Stomach (tissue), 19 donors: ENCODE measurements at places on chromosomes 11 and 22. TPM values are rescaled to one million over a fixed set of nuclear protein-coding genes. Genes with fewer than 3 reads are reported as not detected.

DNA sequence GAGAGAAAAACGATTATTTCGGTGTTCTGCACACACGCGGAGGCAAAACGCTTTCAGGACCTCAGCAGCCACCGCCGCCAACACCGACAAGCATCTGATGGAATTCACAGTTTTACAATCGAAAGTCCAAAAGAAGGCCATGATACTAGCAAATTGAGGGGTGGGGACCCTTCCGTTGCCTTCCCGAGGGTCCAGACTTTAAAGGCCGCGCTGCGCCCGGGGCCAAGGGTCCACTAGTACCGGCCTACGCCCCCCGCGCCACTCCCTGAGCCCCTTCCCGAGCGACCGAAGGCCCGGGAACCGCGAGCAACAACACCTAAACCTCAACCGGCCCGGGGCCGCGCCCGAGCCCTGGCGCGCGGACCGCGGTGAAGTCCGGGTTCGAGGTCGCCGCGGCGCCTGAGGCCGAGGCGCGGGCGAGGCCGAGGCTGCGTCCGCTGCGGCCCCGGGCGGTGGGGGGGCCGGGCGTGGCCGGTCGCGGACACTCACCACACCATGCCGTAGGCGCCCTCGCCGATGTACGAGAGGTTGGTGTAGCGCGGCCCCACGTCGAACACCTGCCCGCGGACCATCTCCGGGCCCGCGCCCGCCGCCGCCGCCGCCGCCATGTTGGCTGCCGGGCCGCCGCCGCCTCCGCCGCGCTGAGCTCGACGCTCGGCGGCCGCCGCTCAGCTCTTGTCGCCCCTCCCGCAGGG lies 465 bp downstream of the MAPK1 start:
- DNase-seq = peak; percentile 29

GRCh38 chr11:120068114-120068573 lies 69.8 kb downstream of the TRIM29 start:
- no peak for DNase-seq

GRCh38 chr11:19808076-19808911 lies 95.7 kb downstream of the NAV2 start:
- no peak for DNase-seq

- DNase-seq = no peak
These were observed 33.0 kb upstream of the NUP160 start for GRCh38 chr11:47881145-47881544.

DNA sequence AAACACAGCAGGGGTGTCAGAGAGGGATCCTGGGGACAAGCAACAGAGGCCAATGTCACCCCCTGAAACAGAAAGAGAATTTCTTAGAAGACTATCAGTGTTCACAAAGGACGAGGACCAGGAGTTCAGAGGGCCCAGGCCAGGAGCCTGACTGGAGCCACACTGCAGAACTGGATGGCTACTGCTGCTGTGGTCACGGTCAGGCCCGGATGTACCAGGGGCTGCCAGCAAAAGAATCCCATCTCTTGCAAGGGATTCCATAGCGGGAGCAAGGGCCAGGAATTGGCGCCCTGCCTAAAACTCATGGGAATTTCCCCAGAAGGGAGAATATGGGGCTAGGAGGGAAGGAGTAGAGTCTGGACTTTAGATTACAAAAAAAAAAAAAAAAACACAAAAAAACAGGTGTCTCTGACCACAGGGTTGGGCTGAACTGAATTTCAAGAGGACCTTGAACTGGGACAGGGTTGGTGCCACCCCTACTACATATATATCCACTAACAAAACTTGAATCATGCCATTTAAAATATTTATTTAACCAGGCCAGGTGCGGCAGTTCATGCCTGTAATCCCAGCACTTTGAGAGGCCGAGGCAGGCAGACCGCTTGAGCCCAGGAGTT lies 15.7 kb upstream of the KCTD14 start:
- peak; percentile 69 for DNase-seq

- peak; percentile 44 for DNase-seq
These were observed 30.8 kb downstream of the BLID start for GRCh38 chr11:122085264-122085663.

GRCh38 chr11:114160894-114161293 lies 101.4 kb downstream of the ZBTB16 start:
- DNase-seq = no peak

DNA sequence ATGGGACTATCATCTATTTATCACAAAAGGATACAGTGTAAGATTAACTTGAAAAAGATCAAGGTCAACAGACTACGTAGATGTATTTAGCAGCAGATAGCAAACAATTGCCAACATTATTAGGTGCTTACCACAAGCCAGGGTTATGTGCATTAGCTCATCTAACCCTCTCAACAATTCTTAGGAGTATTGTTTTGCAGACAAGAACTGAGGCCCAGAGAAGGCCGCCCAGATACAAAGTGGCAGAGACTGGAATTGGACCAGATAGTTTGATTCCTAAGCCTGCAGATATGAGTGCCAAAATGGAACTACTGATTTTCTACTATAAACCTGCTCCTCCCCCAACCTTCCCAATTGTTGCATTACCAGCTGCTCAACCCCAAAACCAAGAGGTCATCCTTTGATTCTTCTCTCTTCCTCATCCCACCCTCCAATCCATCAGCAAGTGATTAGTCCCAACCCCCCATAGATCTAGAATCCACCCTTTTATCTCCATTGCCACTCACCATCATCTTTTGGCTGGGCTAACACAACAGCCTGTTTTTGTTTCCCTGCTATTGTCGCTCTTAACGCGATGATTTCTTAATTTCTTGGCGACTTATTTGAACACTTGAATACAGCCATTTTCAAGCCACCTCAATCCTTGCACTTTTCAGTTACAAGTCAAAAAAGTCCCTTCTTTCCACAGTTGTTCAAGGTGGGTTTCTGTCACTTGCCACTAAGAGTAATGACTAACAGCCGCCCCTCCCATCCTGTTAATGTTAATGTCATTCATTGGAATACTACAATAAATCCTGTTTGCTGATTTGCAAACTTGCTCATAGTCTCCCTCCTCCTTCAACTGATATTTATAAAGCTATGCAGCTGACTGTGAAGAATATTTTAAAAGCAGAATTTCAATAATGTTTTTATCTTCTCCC lies 2.7 kb downstream of the TMEM123 start:
- DNase-seq = no peak

- peak; percentile 79 for DNase-seq
These were observed 869 bp downstream of the ZC3H7B start for GRCh38 chr22:41302021-41302767.

GRCh38 chr11:16780698-16781550 lies 42.5 kb downstream of the C11orf58 start:
- peak; percentile 17 for DNase-seq

- no peak for DNase-seq
These were observed 54.9 kb downstream of the ENDOD1 start for GRCh38 chr11:95144313-95145235.

- DNase-seq = no peak
These were observed 56.0 kb upstream of the LINC01488 start for GRCh38 chr11:69425444-69425843.

DNA sequence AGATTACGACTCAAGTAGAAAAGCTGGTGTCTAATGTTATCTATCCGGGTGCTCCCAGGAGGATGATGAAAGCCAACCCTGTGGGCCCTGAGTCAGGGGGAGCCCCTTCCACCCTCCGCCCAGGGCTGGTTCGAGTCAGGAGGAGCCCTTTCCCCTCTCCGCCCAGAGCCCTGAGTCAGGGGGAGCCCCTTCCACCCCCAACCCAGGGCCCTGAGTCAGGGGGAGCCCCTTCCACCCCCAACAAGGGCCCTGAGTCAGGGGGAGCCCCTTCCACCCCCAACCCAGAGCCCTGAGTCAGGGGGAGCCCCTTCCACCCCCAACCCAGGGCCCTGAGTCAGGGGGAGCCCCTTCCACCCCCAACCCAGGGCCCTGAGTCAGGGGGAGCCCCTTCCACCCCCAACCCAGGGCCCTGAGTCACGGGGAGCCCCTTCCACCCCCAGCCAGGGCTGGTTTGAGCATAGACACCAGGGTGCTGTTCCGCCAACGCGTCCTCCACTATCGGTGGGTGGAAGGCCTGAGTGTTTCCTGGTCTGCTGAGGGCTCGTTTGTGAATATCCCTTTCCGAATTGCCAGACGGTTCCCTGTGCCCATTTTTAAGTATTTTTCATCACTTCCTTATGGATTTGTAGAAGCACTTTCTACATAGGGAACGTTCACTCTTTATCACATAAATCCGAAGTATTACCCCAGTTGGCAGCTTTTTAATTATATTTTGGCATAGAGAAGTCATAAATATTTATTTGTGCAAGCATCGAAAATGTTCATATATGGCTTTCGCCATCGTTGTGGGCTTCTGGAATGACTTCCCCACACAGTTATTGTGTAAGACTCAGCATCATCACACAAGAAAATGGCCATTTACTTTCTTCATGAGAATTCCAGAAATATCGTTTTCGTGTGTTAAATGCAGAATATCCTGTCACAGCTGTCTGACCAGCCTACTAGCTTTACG lies 380.6 kb downstream of the BRD1 start:
- no peak for DNase-seq

DNA sequence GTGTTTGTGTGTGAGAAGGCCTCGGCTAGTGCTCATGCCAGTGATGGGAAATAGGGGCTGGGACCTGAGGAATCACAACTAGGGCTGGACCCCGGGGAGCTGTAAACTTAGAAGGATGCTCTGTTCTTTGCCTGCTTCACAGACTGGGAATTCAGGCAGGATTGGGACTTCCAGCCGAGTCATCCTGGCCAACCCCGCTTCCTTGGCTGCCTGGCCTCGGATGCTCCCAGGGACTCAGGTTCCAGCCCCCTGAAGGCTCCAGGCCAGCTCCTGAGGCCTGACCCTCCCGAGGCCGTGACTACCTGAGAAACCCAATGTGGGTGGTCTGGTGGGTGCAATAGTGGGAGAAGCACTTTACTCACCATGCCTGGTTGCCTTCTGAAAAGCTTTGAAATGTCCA lies 44.7 kb downstream of the IRAG1 start:
- no peak for DNase-seq

GRCh38 chr11:117715801-117716200 lies 81.2 kb downstream of the DSCAML1 start:
- no peak for DNase-seq

GRCh38 chr22:31943978-31944699 lies at the start of gene YWHAH:
YWHAH (plus strand) TSS chr22:31944535; CDS start chr22:31944734, 199 bp downstream.
- DNase-seq = peak; percentile 99

DNA sequence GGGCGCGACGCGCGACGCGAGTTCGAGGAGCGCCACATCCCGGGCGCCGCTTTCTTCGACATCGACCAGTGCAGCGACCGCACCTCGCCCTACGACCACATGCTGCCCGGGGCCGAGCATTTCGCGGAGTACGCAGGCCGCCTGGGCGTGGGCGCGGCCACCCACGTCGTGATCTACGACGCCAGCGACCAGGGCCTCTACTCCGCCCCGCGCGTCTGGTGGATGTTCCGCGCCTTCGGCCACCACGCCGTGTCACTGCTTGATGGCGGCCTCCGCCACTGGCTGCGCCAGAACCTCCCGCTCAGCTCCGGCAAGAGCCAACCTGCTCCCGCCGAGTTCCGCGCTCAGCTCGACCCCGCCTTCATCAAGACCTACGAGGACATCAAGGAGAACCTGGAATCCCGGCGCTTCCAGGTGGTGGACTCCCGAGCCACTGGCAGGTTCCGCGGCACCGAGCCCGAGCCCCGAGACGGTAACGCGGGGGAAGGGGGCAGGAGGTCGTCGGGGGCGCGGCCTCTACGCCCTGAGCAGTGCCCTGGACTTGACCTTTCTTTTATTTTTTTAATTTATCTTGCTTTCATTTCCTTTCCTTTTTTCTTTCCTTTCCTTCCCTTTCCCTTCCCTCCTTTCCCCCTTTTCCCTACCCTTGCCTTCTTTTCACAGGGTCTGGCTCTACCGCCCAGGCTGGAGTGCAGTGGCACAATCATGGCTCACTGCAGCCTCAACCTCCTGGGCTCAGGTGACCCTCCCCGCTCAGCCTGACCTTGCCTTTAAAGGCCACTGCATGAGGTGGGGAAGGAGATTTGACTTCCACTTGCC lies 5.0 kb downstream of the MPST start:
- no peak for DNase-seq

GRCh38 chr11:126095745-126096144 lies 33.1 kb upstream of the CDON start:
- no peak for DNase-seq

DNA sequence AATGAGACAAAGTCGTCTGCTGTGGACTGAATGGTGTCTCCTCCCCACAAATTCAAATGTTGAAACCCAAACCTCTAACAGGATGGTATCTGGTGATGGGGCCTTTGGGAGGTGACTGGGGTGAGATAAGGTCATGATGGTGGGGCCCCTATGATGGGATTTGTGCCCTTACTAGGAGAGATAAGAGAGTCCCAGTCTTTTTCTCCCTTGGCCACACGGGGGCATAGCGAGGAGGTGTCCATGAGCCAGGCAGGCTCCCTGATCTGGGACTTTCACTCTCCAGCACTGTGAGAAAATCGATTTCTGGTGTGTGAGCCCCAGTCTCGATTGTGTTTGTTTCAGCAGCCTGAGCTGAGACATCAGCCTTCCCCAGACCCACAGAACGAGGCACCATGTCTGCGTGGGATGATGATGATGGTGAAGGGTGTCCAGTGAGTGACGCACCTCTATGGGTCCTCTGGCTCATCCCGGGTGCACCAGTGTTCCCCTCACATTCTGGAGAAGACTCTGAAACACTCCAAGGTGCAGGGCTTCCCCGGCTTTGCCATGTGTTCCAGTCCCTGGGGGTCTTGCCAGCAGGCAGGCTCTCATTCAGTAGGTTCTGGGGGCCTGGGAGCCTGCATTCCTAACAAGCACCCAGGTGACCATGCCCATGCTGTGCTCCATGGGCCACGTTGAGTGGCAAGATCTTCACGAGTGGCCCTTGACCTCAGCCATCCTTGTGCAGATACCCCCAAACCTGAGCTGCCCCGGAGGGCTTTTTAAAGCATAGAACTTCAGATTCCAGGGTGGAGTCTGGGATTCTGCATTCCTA lies 363.0 kb downstream of the CTTN start:
- DNase-seq = no peak

GRCh38 chr11:109739379-109739778 lies 317.4 kb downstream of the C11orf87 start:
- no peak for DNase-seq

GRCh38 chr22:21845558-21846453 lies 21.6 kb downstream of the MAPK1 start:
- no peak for DNase-seq

DNA sequence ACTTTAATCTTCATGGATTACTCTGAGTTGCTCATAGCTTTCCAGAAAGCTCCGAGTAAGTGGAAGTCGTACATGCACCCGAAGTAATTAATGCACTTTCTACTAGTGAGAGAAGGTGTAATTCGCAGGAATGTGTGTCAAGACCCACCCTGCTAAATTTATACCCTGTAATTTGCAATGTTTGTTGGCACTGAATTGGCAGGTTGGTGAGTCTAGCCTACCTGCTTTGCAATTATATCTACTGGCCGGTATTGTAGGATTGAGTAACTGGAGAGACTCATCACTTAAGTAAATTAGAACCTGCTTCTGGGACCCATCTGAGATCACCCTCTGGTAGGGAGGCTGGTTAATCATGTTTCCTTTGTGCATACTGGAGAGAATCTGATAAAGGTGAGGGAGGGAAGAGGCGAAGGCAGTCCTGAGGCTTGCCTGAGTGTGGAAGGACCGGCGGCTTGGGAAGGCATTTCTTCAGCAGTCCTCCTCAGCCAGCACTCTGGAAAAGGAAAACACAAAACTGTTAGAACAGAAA lies 63.3 kb downstream of the LDLRAD3 start:
- no peak for DNase-seq

ZFTA gene
- polyA plus RNA-seq = 4.4 TPM

NRIP3 gene
- polyA plus RNA-seq = 0.33 TPM

SYVN1 gene
- polyA plus RNA-seq = 13.4 TPM

SUSD2 gene
- 3.2 TPM for polyA plus RNA-seq

HMGXB4 gene
- 5.9 TPM for polyA plus RNA-seq
